Dermis microvascular lymphatic vessel endothelial cell (primary cell): ENCODE measurements at places on chromosomes 7 and 10. TPM values are rescaled to one million over a fixed set of nuclear protein-coding genes. Genes with fewer than 3 reads are reported as not detected.

Gene FGL2
- 0.13 and 0.25 TPM in 2 replicates for total RNA-seq

Gene KIF20B
- 3.0 and 7.3 TPM in 2 replicates for total RNA-seq

Gene MMS19
- 55.3 and 56.8 TPM in 2 replicates for total RNA-seq

Gene IDI2
- not detected in 2 replicates for total RNA-seq

Gene GOLGA7B
- under 0.01 and 0.13 TPM in 2 replicates for total RNA-seq
